Stimulated activated CD4-positive, alpha-beta T cell treated with anti-CD3 and anti-CD28 coated beads, Interleukin-15, amount 100 ng/mL, for 1 hour (primary cell): ENCODE measurements at places on chromosomes 1 and 21.
A peak's percentile ranks its signal among the peaks of the same experiment; 100 is the strongest.

GRCh38 chr1:197149340-197149739 lies 2.9 kb upstream of the ASPM start:
- no peak for DNase-seq

DNA sequence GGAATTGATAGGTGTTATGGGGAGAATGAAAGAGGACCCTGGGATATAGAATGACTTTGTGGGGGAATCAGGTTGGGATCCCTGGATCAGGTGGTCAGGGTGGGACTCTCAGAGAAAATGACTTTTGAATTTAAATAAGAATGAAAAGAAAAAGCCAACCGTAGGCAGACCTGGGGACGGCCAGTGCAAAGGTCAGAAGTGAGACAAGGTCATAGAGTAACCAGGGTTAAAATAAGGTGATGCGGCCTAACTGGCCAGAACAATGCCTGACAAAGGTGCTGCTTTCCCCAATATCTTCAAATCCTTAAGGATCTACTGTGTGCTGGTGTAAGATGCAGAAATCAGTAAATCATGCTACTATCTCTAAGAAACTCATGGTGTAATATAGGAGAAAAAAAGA lies 238.4 kb upstream of the JUN start:
- no peak for DNase-seq

DNA sequence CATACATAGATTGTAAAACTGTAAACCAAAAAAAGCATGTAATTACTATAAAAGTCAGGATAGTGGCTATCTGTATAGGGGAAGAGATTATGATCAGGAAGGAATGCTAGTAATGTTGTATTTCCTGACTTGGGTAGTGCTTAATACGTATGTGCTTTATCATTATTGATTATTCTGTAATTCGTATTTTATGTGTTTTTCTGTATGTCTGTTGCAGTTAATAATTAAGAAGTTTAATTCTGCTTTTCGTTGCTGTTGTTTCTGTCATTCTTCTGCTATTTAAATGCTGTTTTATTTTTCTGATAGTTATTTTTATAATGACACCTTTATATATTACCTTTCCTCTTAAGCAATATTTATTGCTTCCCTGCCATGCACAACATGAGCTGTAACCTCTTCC lies 29.3 kb upstream of the TRIM33 start:
- DNase-seq = no peak

- DNase-seq = no peak
Measured at GRCh38 chr1:10868599-10868965, 72.1 kb upstream of the CASZ1 start.

DNA sequence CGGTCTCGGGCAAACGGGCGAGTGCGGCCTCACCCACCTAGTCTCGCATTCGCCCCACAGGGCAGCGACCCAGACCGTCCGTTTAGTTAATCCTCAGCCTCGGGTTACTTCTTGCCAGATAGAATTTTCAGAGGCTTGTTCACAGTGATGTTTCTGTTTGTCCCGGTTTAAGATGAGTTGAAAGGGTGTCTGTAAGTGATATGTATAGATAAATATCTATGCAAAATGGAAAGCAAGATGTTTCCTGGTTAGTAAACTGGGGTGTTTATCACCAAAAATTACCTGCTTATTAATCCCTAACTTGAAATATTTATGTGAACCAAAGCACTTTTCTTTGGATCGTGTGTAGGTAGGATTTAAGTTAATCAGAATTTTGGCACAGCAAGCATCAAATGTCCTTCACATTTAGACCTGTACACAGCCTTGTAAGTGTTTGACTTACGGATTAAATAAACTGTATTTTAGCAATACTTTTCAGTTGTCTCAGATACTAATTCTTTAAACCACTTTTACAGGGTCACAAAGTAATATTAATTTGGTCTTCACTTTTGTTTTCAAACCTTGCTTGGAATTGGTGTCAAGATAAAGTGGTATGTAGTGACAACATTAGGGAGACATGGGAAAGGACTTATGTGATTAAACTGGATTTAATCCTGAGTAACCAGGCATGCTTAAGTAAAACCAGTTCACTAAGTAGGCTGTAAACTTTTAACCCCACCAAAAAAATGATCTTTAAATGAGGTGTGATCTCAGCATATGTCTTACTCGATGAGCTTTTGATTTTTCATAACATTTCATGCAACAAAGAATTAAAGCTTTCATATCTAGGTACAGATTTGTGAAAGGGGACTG lies 914 bp downstream of the ZNF326 start:
- no peak for DNase-seq

DNA sequence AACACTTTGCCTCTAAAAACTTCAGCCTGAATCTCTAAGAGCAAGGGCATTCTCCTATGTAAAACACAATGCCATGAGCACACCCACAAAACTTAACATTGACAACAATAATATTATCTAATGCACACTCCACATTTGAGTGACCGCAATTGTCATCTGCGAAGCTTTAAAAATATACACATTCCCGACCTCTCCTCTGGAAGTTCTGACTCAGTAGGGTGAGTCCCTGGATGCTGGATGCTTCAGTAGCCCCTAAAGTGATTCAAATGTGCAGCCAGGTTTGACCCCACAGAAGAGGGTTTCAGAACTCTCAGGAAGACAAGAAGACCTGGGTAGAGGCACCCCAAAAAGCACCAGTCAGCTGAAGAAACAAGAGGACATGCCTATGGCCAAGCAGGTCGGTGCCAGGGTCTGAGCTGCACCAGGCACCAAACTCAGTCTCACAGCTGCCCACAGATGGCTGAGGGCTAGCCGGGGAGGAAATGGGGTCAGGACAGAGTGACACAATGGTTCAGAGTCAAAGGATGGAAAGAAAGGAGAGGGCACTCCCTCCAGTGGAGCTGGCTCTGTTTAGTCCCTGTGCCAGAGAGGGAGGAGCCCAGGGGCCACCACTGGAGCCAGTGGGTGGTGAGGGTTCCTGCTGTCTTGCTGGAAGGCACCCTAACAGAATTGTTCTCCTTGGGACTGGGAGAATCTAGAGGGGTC lies 17.4 kb downstream of the PIK3C2B start:
- DNase-seq = no peak

- DNase-seq = no peak
Measured at GRCh38 chr1:226731257-226731893, 7.7 kb downstream of the ITPKB start.

DNA sequence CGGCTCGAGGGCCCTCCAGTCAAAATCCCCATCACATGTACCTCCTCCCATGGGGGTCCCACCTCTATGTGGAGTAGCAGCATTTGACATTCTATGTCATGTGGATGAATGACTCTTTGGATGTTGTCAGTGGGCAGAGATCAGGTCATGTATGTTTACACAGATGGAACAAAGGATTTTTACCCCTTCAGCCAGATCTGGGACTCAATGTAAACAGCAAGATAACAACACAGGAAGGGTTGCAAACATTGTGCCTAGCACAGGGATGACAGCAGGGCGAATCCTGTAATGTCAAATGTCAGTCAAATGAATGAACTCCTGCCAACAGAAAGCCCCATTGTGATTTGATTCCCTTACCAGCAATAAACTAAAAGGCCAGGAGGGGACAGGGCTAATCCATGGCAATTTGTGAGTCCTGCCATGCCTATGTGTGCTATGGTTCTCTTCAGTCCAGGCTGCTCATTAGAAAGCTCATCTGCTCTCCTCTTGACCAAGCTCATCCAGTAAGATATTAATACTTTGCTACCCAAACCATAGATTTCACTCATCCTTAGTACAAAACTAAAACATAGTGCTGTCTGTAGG lies 60.3 kb downstream of the PGBD5 start:
- no peak for DNase-seq

- no peak for DNase-seq
Measured at GRCh38 chr1:198888379-198888943, 249.6 kb downstream of the PTPRC start.

DNA sequence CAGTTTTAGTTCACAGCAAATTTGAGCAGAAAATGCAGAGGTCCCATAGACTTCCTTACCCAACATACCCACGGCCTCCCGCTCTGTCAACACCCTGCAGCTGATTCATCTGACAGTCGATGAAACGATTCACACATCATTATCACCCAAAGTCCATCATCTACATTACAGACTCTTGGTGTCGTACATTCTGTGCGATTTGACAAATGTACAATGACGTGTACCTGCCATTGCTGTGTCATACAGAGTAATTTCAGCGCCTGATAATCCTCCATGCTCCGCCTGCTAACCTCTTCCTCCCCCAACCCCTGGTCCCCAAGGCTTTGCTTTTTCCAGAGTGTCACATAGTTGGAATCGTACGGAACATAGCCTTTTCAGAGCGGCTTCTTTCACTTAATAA lies 94.7 kb upstream of the SLC25A33 start:
- no peak for DNase-seq

DNA sequence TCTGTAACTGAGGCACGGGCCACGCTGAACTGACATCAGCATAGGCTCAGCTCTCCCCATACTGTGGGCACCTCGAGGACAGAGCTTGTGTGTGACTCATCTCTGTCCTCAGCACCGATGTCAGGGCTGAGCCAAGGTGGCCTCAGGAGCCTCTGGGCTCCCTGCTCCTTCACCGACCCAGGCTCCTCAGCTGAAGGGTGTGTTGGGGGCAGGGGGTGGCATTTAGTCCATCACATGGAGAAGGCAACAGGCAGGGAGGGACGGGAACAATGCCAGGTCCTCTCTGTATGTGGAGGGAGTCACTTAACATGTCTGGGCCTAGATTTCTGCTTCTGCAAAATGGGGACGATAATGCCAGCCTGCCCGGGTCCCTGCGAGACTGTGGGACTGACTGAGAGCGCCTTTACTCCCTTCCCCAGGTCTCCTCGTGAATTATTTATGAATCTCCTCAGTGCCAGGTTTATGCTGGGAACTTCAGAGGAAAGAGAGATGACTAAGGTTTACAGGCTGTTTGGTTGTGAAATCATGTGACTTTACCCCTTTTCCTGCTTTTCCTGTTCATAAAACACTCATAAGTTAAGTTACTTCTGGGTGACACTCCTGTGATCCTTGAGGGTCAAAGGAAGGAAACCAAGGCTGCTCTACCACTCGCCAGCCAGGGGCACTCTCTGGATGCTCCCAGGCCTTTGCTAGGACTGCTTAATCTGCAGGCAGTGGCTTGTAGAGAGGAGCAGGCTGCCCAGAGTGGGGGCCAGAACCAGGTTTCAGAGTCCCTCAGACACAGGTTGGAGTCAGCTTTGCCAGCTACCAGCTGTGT lies 16.2 kb downstream of the TTC39A start:
- DNase-seq = no peak

GRCh38 chr1:44212355-44213221 lies 683 bp upstream of the DMAP1 start:
- DNase-seq = no peak

DNA sequence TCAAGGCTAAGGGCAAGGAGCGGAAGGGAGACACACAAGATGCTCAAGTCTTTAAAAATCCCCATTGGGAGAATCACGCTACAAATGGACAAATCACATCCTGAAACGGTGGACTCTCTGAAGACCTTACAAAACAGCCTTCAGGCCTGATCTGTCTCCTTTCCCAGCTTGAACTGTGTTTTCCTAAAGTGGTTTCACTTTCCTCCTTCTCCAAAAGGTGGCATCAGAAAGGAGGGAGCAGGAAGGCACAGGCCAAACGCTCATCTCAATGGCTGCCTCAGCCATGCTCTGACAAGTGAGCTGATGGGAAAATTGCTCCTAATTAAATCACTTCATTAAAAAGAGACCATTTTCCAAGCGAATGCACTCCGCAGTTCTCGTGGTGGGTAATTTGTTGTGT lies 47.7 kb downstream of the UTP25 start:
- DNase-seq = no peak

GRCh38 chr1:3831689-3832088 lies 25.3 kb downstream of the CEP104 start:
- no peak for DNase-seq

- no peak for DNase-seq
Measured at GRCh38 chr1:221227872-221228337, 348.7 kb downstream of the HLX start.

GRCh38 chr1:228145463-228146416 lies 4.0 kb upstream of the GJC2 start:
- no peak for DNase-seq

GRCh38 chr1:119767486-119767885 lies 1.2 kb downstream of the HMGCS2 start:
- no peak for DNase-seq

GRCh38 chr1:225736437-225737098 lies 41.1 kb upstream of the SRP9 start:
- DNase-seq = no peak

GRCh38 chr1:226626577-226626956 lies 78.0 kb downstream of the STUM start:
- DNase-seq = peak; percentile 58

DNA sequence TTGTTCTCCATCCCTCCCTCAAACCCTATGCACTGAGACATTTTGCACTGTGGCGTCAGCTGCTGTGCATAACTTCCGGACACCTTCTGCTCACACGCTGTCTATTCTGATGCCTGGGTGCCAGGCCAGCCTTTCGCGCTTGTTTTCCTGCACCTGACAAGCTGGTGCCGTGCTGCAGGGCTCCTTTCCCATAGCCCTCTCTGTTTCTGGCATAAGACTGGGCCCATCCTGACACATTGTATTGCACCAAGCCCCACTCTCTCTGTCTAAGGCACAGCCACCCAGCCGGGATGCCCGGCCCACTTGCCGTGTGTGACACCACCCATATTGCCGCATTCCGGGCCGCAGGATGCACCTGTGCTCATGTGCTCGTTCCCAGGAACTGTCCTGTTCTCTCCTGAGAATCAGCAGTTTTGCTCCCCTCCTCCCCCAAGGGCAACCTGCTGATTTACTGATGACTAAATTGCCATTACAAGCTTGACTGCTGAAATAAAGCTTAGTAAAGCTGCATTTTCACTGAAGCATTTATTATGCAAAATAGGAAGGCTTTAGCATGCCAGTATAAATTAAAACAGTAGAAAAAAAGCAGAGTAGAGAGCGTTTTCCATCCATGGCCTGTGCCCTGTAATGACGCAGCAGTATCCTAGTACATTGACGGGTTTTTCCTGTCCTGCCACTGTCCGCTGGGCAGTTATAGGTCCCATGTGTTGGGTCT lies 88.0 kb downstream of the CD247 start:
- DNase-seq = no peak

DNA sequence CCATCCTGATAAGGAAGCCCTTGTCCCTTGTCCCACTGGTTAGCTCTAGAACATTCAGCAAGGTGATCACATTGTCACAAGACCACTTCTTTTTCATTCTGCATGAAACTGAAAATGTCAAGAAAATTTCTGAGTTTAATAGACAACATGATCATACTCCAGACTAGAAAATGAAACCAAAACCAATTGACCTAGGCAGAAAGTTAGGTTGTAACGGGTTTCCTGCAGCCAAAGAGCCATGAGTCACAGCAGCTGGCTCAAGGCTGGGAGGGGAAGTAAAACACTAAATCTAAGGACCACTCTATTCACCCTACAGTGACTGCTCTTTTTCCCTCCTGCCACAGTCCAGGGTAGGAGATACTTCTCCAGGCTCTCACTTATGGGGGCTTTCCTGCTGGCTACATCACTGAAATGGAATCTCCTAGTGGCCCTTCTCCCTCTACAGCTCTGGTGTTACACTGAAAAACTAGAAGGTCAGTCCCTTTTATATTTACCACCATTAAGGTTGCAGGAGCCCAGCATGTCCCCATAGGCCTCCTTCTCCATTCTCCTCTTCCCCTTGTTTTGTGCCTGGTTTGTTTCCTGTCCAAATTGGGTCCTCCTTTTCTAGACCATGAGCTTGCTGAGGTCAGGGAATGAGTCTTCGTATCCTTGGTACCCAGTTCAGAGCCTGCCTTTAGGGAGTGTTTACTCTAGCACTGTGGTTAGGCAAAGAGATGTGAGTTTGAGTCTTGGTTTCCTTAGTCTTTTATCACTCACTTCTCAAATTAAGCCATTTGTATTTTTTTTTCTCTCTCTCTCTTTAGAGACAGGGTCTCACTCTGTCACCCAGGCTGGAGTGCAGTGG lies 236.5 kb upstream of the JUN start:
- DNase-seq = no peak
